ENCODE measurements at places on chromosomes 3 and 15.
A peak's percentile ranks its signal among the peaks of the same experiment; 100 is the strongest.

DNA sequence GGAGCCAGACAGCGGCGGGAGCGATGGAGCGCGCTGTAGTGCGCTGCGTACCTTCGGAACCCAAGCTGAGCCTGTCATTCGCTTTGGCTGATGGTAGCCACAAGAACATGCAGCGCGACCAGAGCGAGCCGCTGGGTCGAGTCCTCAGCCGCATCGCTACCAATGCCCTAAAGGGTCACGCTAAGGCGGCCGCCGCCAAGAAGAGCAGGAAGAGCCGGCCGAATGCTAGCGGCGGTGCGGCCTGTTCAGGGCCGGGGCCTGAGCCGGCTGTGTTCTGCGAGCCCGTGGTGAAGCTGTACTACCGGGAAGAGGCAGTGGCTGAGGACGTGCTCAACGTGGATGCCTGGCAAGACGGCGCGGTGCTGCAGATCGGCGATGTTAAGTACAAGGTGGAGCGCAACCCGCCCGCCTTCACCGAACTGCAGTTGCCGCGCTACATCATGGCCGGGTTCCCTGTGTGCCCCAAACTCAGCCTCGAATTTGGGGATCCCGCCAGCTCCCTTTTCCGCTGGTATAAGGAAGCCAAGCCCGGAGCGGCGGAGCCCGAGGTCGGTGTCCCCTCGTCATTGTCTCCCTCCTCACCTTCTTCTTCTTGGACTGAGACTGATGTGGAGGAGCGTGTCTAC lies 498 bp downstream of the PDE12 start:
- DNase-seq: peak; percentile 47

DNA sequence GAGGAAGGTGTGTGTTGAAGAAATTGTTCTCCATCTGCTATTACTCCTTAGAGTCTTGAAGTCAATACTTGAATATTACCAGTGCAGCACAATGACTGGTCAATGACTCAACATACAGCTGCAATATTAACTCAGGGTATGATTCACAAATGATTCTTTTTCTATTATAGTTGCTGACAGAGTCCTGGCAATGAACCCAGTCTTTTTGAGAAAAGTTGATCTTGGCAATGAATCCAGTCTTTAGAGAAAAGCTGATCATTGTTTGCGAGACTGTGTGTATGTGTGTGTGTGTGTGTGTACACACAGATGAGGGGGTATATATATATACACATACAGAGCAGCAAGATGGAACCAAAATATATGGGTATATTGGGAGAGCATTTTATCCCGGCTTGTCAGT lies 315.1 kb downstream of the ZNF385D start:
- peak; percentile 43 for DNase-seq

DNA sequence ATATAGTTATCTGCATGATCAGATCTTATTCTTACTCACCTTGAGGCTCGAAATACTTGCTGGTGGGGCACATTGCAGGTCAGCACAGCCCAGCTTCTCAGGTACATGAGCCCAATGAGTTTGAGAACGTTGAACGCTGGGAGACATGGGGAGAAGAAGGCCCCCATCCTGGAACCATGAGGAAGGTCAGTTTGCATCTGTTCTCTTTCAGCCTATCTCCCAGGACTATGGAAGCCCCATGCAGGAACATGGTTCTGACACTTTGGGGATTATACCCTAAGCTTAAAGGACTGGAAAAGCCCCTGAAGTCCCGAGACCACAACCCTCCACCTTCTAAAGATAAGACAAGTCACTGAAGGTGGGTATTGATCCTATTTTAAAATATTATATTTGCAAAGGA lies 17.4 kb upstream of the STARD5 start:
- no peak for DNase-seq

- no peak for DNase-seq
These were observed 9.8 kb downstream of the TM2D3 start for GRCh38 chr15:101642361-101642760.

- no peak for DNase-seq
These were observed 45.4 kb upstream of the UBE2E1 start for GRCh38 chr3:23760325-23760724.

- DNase-seq: no peak
These were observed 494.3 kb downstream of the SQOR start for GRCh38 chr15:46129145-46129544.

GRCh38 chr15:89851673-89852341 lies 37.2 kb upstream of the ANPEP start:
- no peak for DNase-seq

DNA sequence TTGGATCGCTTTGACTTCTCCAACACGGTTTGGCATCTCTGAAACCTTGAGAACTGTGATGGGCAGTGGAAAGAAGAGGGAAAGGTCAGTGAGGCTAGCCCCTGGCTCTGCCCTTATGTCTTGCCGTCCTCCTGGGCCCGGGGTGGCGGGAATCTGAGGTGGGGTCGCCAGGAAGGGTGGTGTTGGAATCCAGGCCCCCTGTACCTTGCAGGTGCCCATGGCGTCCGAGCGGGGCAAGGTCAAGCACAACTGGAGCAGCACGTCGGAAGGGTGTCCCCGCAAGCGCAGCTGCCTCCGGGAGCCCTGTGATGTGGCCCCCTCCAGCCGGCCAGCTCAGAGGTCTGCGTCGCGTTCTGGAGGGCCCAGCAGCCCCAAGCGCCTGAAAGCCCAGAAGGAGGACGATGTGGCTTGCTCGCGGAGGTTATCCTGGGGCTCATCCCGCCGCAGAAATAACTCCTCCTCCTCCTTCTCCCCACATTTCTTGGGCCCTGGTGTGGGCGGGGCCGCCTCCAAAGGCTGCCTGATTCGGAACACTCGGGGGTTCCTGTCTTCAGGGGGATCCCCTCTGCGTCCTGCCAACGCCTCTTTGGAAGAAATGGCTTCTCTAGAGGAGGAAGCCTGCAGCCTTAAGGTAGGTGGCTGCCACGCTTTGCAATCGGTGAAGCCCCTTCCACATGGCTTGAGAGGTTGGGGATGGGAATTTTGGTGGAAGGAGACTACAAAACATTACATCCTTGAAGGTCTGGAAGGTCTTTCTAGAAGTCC lies 907 bp downstream of the TATDN2 start:
- DNase-seq: peak; percentile 32

DNA sequence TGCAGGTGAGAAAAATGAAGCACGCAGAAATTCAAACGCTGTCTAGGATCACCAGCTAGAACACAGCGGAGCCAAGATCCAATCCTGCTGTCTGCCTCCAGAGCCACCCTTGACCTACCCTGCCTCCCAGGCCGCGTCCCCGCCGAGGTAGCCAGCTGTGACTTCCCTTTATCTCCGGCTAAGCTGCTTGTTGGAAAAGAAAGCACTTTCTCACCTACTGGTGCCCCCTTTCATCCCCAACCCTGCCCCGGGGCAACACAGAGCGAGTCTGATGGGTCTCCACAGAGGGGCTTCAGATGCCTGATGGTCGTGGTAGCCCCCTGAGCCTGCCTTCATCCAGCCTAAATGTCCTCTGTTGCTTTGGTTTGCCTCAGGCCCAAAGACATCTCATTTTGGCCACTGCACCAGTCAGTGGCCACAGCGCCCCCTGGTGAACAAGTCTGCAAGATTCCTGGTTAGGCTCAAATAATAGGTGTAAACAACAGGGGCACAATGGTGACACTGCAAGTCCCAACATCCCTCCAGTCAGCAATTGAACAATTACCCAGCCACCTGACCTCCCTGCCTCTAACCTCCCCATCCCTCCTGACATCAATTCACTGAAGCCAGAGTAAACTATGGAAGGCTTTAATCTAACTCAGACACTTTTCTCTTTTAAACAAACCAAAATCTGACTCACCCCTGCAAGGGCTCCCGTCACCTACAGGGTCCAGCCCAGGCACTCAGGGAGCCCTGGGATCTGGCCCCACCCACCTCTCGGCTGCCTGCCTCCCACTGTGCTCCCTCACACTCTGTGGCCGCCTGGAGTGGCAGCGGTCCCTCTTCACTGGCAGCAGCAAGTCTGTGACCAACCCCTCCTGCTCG lies 27.3 kb upstream of the BCL2L10 start:
- peak; percentile 69 for DNase-seq

GRCh38 chr15:48221885-48222284 lies 15.8 kb downstream of the SLC12A1 start:
- no peak for DNase-seq
